D721Med (cell line): ENCODE measurements at places on chromosomes 6 and 20.

GRCh38 chr6:35494161-35494563, 2.7 kb downstream of the TEAD3 start:
- DNase-seq: no peak

DNA sequence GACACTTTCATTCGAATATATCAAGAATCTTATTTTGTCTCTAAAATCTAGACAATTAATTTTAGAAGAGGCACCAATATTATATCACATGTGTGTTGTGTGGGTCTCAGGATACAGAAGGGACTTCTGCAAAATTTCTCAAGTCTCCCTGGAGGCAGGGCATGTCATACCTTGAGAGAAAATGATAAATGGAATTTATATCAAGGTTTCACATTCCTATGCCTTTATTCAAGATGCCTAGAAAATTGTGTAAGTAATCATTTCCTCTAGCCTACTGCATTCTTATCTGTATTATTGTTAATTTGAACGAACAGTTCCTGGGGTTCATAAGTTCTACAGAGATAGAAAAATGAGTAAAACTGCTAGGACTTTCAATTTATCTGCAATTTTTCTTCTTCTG, 1247.9 kb downstream of the GRIK2 start:
- no peak for DNase-seq

DNA sequence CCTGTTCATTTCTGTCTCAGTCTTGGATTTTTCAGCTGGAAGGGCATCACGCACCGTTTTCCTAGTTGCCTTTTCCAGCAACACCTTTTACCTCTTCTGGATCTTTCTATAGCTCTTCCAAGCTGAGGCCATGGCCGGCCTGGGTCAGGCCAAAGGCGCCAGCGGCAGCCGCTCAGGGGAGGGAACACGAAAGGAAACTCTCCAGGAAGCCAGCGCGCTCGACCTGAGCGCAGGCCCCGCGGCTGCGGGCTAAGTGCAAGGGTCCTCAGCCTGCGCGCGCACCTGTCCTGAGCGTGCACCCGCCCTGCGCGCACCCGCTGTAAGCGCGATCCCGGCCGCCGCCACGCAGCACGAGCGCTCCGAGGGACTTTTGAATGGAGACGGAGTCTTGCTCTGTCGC, 43.8 kb upstream of the TMEM181 start:
- DNase-seq: no peak

DNA sequence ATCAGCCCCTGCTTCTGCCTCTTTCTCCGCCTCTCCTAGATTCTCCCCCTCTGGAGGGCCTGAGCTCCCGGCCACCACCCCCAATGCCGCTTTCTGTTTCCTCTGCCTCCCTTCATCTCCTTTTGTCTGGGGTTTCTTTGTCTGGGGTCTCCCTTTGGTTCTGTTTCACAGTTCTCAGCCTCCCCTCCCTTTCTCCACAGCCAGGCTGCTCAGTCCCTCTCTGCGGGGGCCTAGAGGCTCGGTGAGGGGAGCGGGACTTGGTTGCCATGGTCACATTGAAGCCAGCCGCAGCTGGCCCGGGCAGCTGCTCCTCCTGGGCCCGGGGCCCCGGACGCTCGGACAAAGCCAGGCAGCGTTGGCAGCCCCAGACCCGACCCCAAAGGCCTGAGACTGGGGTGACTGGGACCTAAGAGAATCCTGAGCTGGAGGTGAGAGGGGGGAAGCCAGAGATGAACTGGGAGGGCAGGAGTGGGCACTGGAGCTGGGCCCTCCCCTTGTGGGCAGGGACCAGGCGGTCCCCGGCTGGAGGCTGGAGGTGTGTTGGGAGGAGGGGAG, 3.5 kb upstream of the DDR1 start:
- DNase-seq: no peak

DNA sequence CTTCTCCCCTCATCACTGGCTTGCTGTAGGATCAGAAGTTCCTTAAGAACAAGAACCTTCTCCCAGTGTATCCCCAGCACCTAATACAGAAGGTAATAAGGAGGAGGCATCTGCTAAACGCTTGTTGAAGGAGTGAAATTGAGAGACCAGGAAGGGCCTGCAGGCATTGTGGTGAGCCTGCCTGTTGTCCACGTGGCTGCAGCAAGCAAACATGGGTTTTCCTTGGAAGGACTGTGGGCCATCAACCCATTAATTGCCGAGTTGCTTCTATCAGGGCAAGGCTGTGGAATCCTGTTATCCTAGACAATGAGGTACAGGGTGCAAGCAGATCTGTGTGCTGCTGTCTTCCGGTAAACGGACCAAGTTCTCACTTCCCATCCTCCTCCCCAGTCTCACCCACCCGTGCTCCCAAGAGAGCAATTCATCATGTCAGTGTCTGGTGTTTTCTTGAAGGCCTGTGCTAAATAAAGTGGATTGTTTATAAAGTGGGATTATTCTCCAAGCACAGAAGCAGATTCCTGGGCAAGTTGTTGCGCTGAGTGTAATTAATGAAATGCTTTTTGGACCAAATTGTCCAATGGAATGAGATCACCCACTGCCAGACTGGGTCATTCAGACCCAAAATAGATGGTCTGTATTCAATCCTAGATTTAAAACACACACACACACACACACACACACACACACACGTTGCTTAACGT, 164.6 kb upstream of the CDYL start:
- DNase-seq: no peak
